ENCODE measurements at places on chromosomes 1 and 21. TPM values are rescaled to one million over a fixed set of nuclear protein-coding genes. Genes with fewer than 3 reads are reported as not detected.

Gene SERPINC1
- total RNA-seq: not detected

GRCh38 chr1:165842671-165843129 is 15.3 kb downstream of the UCK2 start:
- DNase-seq: no peak

Gene MCOLN2
- 1.3 TPM for total RNA-seq

Gene ETV3
- 36.4 TPM for total RNA-seq

Gene TRIM45
- total RNA-seq: 10.3 TPM

Gene C1orf141
- not detected for total RNA-seq

Gene JUN
- 15.7 TPM for total RNA-seq

DNA sequence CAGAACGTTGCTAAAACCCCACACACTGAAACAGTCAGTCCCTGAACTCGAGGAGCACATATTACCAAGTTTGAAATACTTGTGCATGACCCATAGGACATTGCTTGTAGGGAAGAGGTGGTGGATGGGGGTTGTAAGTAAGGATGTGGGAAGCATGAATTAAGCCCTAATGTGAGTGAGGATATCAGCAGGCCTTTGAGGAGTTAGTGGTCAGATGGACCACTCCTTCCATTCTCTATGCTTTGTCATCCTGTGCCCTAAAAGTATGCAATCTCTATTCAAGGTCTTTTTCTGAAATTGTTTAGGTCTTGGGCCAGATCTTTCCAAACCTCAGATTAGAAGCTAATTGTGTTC is 70.9 kb upstream of the SAMSN1 start:
- peak; percentile 34 for DNase-seq

DNA sequence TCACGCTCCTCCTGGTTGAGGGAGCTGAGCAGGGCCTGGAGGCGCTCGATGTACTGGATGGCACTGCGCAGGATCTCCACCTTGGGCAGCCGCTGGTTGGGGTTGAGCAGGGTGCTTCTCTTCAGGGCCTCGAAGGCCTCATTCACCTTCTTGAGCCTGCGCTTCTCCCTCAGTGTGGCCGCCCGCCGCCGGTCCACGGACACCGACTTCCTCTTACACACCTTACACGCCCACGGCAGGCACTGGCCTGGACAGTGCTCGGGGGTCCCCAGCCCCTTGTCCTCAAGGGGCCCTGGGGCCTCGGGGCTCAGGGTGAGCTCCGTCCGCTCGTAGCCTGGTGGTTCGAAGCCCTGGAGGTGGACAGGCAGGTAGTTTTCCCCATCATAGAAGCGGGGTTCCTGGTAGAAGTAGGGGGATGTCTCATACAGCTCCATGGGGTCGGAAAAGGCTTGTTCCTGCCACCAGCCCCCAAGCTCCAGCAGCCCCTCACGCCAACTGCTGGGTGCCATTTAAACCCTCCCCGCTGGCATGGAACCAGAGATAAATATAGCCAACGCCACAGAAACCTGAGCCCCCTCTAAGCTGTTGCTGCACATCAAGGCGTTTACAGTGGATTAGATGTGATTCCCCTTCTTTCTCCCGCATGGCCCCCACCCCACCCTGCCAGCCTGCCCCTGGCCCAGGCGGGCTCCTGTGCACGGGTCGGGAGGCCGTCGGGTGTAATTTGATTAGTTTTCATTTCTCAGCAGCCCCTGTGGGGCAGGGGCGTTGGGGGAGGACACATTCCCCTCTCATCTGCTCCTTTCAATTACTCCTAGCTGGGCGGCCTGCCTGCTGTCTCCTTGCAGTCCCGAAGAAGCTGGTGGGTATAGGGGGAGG is at the start of gene MYOG:
Gene MYOG (minus strand): TSS at position 485 of the 879 bp plus-strand sequence. CDS start 51 bp downstream, at position 434.
- DNase-seq: peak; percentile 22

Measured in H9 (cell line).